ENCODE measurements at places on chromosomes 5 and 9.

GRCh38 chr9:17402309-17402708 is 176.6 kb upstream of the SH3GL2 start:
- DNase-seq = no peak
- H3K27ac ChIP-seq = no peak overlapping the region
- no peaks in the 10 kb centered on the region for H3K4me1 ChIP-seq
- H3K36me3 ChIP-seq = no peaks in the 10 kb centered on the region

DNA sequence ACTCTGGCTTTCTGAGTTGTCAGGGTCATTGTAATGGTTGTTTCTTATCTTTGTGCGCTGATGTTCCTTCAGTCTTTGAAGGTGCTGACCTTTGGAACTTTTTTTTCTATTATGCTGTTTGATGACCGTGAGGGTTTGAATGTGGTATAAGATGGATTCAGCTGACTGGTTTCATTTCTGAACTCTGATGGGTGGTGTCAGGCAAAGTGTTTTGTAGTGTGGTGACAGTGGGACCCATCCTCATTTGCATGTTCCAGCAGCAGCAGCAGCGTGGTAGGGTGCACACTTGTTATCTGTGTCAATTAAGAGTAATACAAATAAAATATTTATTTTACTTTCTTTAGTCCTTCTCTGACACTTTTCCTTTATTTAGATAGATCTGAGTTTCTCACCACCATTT is 227.7 kb upstream of the PRR16 start:
- H3K36me3 ChIP-seq = no peaks in the 10 kb centered on the region
- no peak for DNase-seq
- H3K27me3 ChIP-seq = no peaks in the 10 kb centered on the region
- no peaks in the 10 kb centered on the region for H3K4me1 ChIP-seq
- no peak overlapping the region for H3K27ac ChIP-seq
- no peak overlapping the region for H3K4me3 ChIP-seq

GRCh38 chr5:158309088-158309807 is 450.3 kb upstream of the CLINT1 start:
- no peaks in the 10 kb centered on the region for H3K36me3 ChIP-seq
- H3K27ac ChIP-seq = no peak overlapping the region
- H3K4me3 ChIP-seq = no peak overlapping the region
- no peak for DNase-seq
- no peaks in the 10 kb centered on the region for H3K27me3 ChIP-seq
- no peaks in the 10 kb centered on the region for H3K4me1 ChIP-seq

DNA sequence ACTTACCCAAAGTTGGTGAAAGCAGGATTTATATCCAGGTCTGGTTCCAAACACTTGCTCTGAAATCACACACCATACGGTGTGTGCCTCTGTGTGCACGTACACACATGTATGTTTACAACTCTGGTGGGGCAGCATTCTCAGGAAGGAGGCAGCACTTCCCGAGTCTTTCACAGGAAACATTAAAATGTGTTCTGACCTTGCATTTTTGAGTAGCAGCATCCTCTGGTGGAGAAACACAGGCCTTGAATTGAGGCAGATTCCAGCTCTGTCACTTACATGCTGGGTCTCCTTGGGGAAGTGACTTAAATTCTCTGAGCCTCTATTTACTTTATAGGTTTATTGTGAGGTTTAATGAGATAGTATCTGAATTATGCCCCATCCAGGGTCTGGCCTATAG is 126.4 kb downstream of the RGS3 start:
- H3K27ac ChIP-seq = peak overlapping the region; percentile 55
- H3K4me3 ChIP-seq = no peak overlapping the region
- H3K36me3 ChIP-seq = no peaks in the 10 kb centered on the region
- H3K4me1 ChIP-seq = peaks cover 40% of the 10 kb centered on the region
- no peaks in the 10 kb centered on the region for H3K27me3 ChIP-seq

- H3K27me3 ChIP-seq = no peaks in the 10 kb centered on the region
- no peak overlapping the region for H3K4me3 ChIP-seq
- no peaks in the 10 kb centered on the region for H3K36me3 ChIP-seq
- no peaks in the 10 kb centered on the region for H3K4me1 ChIP-seq
- no peak overlapping the region for H3K27ac ChIP-seq
- no peak for DNase-seq
These were observed 32.8 kb upstream of the TNFAIP8 start for GRCh38 chr5:119322948-119323537.

Data from kidney (tissue), 22 donors.